ENCODE measurements at places on chromosomes 5 and 9.

DNA sequence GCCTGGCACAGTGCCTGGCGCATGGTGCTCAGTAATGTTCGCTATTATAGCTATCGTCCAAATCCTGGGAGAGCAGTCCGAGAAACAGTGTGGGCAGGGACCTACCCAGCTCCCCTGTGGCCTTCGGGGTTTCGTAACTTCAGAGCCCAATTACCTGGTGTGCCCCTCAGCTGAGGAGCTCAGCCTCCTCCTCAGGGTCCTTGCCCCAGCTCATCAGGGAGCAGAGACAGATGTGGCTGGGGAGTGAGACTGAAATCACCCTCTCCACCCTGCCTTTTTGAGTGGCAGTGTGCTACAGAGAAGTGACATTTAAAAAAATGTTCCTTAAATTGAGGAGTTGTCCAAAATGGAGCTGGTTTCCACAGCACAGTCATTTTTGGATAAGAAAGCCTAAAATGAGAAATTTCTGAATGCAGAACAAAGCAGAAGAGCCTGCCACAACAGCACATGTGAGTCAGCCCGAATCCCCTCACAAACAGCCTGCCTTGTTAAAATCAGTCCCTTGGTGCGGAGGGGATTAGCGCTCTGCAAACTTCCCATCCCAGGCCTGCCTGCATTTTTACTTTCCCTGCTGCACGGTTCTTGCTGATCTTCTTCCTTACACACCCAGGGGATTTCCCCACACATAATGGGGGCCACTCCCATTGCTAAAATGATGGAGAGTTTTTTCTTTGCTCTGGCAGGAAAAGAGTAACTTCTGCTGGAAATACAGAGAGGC, 78.1 kb upstream of the PITX1 start:
- no peak for DNase-seq

DNA sequence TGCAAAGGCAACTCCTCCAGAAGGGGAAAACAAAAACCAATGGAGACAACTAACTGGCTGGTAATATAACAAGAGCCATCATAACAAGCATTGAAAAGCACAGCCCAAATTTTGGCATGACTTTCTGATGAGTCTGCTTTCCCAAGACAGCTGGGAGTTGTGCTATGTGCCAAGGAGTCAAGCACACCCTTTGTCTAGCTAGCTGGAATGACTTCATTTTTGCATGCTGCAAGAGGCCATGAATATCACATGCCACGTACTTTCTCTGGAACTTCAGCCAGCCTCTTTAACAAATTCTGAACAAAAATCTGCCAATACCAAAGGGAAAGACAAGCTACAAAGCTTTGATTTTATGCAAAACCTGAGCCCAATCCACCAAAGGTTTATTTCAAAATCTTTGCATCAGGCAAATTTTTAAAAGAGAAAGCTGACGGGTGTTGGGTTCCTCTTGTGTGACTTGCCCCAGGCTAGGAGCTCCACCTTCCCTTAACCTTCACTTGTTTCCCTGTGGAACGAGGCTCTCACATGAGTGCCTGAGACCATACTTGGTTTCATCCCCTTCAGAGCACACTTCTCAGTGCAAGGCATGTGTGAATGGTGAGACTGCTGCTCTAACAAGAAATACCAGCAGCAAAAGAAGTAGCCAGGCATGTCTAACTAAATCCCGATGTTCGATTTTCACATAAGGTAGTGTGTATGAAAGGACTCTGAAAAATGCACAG, 47.3 kb downstream of the S1PR3 start:
- DNase-seq: no peak

GRCh38 chr5:83340511-83340918, 131.0 kb upstream of the VCAN start:
- no peak for DNase-seq

DNA sequence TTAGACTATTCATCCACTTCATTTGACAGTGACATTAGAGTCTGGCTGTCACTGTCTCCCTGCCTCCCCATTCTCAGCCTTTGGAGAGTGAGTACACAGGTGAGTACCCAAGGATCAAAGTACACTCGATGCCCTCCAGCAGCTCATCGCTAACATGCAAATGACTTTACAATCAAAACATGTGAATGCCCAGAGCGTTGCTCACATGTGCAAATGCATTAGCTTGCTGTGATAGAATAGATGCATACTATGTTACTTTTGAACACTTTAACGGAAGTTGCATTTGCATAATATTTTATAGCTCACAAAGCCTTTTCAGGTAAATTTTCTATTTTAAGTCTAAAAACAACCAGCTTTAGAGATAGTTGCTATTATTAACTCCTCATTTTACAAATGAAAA, 107.6 kb downstream of the SYK start:
- no peak for DNase-seq

DNA sequence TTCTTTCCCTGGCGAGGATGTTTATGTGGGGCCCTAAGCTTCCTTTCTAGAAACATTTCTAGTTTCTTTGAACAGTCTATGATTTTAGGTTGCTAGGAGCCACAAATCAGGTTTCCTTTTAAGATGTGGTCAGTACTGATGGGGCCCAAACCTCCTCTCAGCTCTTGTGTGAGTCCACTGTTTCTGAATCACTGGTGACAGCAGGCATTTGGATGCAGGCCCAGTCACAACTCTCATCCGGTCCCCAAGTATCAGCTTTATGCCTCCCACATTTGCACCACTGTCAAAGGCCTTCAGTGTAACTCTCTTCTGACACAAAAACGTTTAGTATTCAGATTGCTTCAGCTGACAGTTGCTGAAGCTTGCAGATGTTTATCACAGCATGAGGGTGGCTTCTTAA, 7.8 kb downstream of the DMRT2 start:
- DNase-seq: no peak

DNA sequence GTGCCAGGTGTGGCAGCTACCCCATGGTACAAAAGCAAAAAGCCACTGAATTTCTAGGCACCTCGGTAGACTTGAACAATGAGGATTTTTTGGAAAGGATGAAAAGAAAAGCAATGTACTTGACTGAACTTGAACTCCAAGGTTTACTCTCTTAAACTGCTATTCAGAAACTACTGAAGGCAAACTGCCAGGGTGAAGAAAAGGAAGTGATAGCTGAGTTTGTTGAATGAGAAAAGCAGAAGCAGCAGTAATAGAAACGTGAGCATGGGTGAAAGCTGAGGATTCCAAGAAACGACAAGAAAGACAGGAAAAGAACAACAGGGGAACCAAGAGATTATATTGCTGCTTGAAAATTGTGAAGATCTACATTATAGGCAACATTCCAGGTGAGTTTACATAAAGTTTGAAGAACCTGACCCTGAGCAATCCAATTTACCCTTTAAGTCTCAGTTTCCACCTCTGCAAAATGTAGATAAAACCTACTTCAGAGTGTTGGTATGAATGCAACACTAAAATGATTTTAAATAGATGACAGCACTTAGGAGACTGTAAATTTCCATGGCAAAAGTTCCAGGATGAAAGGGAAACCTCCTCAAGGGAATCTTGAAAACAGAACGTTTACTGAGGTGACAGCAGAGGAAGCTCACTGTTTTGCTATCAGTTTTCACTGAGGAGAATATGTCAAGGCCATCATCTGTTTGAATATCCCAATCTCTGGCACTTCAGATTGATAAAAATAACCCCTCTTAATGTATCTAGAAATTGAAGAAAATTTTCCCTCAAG, 245.8 kb downstream of the SPATA31D1 start:
- no peak for DNase-seq

GRCh38 chr5:88675708-88676636, 207.0 kb downstream of the MEF2C start:
- no peak for DNase-seq

- no peak for DNase-seq
These were observed 148.2 kb downstream of the TLE4 start for GRCh38 chr9:79719989-79720388.

DNA sequence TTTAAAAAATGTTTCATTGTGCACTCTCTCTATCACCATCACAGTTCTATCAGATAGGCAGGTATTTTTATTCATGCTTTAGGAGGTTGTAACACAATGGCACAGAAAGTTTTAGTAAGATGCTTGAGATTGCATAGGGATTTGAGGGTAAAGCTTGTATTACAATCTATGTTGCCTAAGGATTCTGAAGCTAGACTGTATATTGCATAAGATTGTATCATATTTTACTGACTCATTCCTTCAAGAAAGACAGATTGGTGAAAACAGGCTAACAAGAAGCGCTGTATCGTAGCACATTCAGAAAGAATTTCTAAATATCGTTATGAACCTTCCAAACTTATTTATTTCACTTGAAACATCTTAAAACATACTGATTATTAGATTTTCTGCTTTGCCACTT, 577.7 kb downstream of the EBF1 start:
- DNase-seq: no peak

DNA sequence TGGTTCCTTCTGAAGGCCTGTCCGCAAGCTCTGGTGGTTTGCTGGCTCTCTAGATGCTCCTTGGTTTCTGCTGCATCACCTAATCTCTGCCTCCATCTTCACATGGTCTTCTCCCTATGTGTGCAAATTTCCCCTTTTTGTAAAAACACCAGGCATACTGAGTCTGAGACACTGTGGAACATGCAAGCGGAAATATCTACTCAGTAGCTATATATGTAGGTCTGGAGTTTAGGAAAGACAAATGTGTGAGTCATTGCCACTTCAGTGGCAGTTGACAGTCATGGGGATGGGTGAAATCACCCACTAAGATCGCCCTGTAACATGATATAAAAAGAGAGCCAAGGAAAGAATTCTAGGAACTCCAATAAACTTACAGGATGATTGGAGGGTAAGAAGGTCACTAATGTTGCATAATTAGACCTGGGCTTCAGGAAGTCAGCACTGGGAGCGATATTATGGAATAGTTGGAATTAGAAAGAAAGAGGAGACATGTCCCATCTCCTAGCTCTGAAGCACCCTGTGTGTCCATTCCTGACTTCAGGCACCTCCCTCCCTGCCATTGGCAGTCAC, 22.7 kb upstream of the UBLCP1 start:
- no peak for DNase-seq

GRCh38 chr9:75116306-75116705, 28.0 kb downstream of the OSTF1 start:
- DNase-seq: no peak

DNA sequence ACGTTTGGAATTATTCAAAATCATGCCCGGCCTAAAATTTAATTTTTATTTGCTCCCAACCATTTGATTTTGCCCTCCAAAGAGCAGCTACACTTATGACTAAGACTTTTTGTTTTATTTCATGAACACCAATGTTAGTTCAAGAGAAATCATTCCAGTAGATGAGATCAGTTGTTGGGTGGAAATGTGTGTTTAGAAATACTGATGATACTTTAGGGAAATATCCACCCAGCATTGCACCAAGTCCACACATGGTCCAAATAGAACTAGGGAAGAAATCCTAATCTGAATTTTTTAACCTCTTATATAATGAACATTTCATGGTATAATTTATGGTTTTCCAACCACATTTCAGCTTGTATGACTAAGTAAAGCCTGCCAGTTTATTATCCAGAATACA, 28.3 kb upstream of the GOLPH3 start:
- DNase-seq: no peak

GRCh38 chr9:99833735-99834134, 12.1 kb downstream of the NR4A3 start:
- DNase-seq: no peak

GRCh38 chr5:160259341-160259740, 30.0 kb downstream of the FABP6 start:
- no peak for DNase-seq
